ENCODE measurements at places on chromosomes 13 and 19. TPM values are rescaled to one million over a fixed set of nuclear protein-coding genes. Genes with fewer than 3 reads are reported as not detected.

Gene CGB1
- 2.6 TPM for total RNA-seq

DNA sequence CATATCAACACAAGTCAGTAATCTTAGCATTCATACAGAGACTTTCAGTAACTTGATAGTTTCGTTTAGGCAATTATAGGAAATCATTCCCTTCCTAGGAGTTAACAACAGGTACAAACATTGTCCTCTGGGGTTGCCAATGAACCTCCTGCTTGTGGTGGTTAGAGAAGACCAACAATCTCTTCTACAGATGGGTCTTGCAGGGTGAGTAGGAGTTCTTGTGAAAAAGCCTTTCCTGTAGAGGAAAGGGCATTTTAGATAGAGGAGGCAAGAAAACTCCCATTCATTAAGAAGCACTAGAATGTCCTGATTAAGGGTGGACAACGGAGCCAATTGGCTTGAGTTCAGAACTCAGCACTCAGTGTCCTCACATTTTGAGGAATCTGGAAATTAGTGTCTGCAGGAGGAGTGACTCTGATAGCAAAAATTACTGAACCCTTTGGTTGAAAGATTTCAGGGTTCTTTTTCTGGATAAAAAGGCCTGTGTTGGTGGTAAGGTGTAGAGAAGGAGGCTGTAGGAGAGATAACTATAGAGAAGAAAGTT is 4.2 kb downstream of the WDFY2 start:
- DNase-seq: no peak

Gene CSNK1G2
- total RNA-seq: 50.1 TPM

- DNase-seq: no peak
These were observed 13.3 kb downstream of the ZNF787 start for GRCh38 chr19:56107626-56108351.

DNA sequence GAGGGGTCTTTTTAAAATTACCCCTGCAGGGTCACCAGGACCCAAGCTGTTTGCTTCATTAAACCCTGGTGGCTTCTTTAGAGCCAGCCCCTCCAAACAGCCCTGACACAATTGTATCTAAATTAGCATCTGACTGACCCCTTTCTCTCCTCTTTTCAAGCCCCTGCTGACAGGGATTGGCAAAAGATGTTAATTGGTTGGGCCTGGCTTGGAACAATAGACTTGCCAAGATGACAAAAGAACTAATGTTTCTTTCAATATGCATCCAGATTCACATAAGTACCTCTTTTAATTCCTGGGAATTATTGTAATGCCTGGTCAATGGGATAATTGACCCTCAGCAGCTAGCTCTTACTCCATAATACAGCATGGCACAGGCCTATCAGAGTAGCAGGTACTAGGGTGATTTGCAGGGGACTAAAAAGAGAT is 140.8 kb downstream of the SHISA2 start:
- DNase-seq: no peak

DNA sequence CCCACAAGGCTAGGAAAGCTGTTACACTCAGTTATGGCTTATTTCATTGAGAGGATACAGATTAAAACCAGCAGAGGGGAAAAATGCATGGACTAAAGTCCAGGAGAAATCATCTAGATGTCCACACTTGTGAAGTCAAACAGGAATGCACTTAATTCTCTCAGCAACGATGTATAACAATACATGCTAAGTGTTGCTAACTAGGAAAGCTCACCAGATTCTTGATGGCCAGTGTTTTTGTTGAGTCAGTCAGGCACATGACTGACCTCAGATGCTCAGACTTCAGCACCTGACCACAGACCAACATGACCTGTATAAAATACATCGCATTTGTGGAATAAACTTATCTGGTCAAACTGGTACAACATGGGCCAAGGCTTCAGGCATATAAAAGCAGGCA is 470.2 kb upstream of the PRR20A start:
- no peak for DNase-seq

- peak; percentile 2 for DNase-seq
These were observed 767.9 kb upstream of the SLITRK6 start for GRCh38 chr13:86567119-86567518.

- DNase-seq: no peak
These were observed 11.2 kb downstream of the HPN start for GRCh38 chr19:35052599-35053190.

DNA sequence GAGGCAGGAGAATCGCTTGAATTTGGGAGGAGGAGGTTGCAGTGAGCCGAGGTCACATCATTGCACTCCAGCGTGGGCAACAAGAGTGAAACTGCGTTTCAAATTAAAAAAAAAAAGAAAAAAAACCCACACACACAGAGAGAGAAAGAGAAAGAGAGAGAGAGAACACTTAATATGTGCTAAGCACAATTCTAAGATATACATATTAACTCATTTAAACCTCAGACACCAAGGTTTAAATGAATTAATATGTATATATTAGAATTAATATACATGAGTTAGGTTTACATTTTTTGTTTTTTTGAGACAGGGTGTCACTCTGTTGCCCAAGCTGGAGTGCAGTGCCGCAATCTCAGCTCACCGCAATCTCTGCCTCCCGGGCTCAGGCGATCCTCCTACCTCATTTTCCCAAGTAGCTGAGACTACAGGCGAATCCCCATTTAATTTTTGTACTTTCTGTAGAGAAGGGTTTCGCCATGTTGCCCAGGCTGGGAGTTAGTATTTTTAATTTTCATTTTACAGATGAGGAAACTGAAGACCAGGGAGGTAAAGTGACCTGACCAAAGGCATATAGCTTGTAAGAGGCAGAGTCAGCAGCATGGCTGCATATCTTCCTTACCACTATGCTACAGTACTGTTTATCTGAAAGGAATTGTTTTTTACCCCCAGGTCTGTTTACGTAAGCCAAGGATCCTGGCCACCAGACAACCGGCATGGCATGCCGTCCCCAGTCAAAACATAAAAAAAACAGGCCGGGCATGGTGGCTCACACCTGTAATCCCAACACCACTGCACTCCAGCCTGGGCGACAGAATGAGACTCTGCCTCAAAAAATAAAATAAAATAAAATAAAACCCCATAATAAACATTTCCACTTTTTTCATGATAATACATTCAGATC is 2.3 kb downstream of the SYMPK start:
- DNase-seq: no peak

GRCh38 chr13:28056970-28057712 is 43.2 kb downstream of the FLT3 start:
- DNase-seq: no peak

DNA sequence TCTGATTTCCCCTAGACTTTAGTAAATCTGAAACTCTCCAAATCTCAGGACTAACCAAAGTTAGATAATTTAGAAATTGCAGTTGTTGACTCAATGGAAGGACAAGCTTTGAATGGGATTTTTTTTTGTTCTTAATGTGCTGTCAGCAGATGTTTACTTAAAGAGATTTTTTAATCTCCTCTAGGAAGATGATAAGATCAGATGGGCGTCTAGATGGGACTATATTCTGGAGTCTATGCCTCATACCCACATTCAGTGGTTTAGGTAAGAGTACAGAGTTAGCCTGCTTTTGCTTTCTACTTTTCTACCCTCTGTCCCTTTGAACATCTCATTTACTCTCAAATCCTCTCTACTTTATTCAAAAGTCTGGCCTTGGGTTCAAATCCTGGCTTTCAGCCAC is 39.3 kb downstream of the TM9SF2 start:
- DNase-seq: no peak

Gene C5AR1
- 0.05 TPM for total RNA-seq

- peak; percentile 24 for DNase-seq
These were observed 19.2 kb downstream of the KLK5 start for GRCh38 chr19:50933640-50934039.

Gene HS6ST3
- 1.5 TPM for total RNA-seq

Gene CPB2
- total RNA-seq: not detected

Measured in M059J (cell line).